ENCODE measurements at places on chromosomes 2 and 18.
A peak's percentile ranks its signal among the peaks of the same experiment; 100 is the strongest.

GRCh38 chr18:36366994-36367839, 69.7 kb downstream of the FHOD3 start:
- DNase-seq = no peak

DNA sequence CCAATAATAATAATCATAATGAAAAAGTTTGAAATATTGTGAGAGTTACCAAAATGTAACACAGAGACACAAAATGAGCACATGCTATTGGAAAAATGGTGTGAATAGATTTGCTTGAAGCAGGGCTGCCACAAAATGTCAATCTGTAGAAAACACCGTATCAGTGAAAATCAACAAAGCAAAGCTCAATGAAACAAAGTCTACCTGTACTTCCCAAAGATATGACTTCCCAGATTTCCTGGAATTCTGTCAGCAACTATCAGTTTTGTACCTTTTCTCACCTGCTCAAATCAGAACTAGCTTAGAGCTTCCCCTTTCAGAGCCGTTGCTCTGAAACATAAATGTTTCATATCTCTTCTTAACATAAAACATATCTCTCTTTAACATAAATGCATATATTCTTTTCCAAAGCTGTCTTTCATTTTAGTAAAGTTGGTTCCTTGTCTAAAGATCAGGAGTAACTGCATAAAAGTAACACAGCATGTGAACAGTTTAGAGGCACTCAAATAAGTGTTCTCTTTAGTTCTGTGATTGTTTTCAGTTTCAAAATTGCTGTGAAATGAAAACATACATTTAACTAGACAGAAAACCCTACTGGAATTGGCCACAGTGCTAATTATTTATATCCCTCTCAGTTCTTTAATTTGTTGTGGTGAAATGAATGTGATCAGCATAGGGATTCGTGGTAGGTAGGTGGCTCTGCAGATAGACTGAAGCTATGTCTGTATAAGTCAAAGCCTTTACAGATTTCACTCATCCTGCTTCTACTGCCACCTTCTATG, 262.5 kb downstream of the KCNJ3 start:
- DNase-seq = no peak

DNA sequence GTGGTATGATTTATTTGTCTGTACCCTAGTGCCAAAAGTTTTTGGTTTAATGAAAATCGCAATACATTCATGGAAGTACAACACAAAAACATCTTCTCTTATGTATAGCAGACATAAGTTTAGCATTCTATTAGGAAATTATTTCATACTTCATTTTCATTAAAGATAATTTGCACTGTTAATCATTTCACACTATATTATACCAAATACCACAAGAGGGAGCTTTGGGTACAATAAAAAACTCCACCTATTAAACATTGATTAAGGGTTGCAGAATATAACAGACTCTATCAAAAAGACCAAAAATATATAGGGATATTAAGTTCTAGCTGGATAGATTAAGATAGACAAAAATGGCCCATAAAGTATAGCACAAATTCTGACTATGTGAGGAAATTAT, 79.0 kb downstream of the SLC66A3 start:
- no peak for DNase-seq

DNA sequence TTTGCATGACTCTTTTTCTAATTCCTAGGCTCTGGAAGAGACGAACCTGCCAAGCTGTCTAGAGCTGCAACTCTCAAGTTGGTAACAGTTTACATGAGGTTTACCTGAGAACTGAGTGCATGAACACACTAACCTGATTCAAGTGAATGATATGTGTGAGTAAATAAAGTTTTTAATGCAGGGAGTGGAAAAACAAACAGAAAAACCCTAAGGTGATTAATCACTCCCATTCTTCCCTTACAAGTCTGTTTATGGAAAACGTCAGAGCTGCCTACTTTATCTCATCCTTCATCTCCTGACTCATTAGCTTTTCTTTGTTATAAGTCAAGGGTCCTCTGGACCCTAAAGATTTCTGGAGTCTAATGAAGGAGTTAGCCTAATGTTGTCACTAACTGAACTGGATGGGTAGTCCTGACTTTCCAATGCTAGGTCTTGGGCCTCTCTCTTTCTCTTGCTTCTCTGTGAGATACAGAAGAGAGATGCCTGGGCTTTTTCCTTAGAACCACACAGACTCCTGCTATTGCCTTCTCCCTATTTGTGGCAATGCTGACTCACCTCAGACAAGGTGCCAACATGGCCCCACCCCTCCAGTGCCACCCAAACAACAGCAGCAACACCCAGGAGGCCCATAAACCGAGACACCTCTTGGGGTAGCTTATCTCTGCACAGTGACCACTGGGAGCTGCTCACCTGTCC, 952.4 kb downstream of the EPHA4 start:
- DNase-seq = no peak

DNA sequence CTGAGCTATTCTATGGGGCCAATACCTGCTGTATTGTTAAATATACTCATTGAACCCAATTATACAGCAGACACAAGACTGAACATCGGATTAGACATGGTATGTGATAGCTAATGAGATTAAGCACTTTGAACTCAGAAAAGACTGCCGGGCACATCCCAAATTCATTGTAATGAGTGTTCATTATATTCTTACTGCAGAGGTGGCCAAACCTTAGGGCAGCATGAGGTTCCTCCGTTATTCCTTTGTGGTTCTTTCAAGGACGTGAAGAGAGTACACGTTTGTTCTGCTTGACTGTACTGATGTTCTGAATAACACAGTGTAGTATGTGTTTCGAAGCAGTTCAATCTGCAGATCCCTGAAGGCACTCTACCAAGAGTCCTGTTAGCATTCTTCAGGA, 78.4 kb downstream of the KIF5C start:
- DNase-seq = no peak

DNA sequence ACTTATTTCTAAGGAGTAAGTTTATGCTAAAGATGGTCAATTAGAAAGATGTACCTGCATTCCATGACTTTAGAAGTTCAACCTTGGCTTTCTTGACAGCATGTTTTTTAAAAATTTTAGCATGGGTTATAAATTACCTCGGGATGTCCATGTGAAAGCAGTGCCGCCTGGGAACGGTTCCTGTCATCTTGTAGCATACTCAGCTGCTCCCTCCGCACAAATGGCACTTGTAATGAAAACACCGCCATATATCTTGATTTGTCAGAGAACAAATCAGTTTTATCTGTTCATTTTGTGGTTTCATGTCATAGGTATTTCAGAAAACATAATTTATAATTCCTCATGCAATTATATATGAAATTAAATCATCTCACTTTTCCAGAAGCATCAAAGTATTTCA, 38.3 kb downstream of the SATB2 start:
- no peak for DNase-seq

GRCh38 chr2:218961229-218961628, 1.8 kb downstream of the CDK5R2 start:
- DNase-seq = no peak

DNA sequence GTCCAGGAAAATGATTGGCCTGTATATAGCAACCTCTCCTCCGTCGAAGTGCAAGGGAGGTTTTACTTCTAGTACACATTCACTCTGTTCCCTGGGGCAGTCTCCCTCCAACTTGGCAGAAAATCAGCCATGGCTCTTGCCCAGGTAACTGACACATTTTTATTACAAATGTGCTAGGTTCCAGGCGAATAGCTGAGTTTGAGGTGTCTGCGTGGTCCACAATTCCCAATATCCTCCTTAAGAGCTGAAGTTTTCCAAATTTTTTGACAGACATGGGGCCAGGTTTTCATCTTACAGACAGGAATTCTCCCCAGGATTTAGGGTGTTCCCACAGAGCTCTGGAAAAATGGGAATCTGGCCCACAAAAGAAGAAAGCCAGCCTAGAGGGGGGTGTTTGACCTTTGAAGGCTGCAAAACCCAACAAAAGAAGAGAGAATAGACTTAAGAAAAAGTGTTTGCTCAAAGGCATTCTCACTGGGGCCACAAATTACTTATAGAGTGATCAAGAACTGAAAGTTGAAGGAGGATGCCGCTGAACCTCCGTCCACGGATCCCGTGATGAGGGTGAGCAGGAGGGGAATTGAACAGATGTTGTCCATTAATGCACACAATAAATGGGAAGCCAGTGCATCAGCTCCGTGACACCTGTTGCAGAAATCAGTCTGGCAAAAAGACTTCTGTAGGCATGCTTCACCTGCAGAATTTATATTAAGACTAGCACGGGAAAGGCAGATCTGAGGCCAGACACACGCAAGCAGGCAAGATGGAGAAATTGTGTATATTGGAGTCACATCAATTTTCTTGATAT, 242.3 kb upstream of the COPS8 start:
- DNase-seq = peak; percentile 78

DNA sequence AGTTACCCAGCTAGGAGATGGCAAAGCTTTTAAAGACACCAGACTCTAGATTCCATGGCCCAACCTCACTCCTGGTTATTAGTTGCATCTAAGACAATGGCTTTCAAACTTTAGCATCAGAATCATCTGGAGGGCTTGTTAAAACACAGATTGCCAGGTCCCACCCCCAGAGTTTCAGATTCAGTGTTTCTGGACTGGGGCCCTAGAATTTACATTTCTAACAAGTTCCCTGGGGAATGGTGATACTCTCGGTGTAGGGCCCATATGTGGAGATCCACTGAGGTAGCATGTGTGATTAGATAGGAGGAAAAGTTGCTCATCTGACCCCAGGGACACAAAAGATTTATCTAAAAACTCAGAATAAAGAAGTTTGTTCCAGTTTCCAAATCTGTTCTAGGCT, 14.5 kb upstream of the TTR start:
- DNase-seq = no peak

DNA sequence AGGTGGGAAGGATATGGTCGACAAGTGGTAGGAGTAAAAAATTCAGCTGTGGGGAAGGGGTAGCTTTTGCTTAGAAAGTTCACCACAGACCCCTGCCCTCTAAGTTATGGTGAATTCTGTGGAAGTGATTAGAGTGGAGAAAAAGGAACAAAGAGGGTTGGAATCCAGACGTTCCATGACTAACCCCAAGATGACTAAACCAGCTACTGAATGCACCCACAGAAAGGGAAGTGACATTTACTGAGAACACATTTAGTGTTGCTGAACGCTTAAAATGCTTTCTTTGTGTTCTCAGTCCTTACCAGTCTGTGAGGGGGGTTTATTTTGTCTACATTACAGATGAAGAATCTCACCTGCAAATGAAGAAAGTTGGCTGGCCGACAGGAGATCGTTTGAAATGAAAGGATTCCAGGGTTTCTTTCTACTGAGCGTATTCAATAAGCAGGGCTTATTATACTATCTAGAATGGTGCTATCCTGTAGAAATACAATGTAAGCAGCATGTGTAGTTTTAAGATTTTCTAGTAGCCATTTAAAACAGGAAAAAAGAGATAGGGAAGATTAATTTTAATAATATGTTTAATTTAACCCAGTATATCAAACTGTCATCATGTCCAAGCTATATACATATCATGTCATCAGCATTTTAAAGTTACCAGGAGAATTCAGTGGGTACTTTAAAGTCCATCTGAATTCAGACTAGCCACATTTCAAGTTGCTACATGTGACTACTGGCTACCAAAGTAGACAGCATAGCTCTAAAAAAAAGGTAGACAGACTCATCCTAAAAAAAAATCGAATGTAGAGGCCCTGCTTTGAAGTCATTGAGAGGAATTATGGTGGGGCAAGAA, 60.1 kb downstream of the LIMS1 start:
- DNase-seq = no peak

GRCh38 chr2:197675246-197675645, at the start of gene RFTN2:
Gene RFTN2 (minus strand): TSS chr2:197675587. CDS start chr2:197675458, 129 bp downstream.
- DNase-seq = no peak

DNA sequence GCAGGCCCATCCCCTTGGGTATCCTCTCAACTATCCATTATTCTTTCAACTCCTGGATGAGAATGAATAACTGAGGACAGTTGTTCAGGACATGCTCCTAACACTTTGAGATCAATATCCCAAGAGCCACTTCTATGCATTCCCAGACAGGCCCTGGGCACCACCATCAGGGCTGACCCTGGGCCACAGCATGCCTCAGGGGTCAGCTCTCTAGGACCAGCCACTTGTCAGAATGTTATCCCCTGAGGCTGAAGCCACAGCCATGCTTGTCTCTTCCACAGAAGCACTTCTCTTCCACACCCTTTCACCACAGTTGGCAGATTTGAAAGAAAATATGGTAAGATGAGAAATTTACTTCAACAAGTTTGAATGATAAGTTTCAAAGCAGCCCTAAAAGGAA, 28.7 kb downstream of the SLC14A1 start:
- DNase-seq = no peak

GRCh38 chr2:197954328-197954727, 149.9 kb downstream of the PLCL1 start:
- no peak for DNase-seq

DNA sequence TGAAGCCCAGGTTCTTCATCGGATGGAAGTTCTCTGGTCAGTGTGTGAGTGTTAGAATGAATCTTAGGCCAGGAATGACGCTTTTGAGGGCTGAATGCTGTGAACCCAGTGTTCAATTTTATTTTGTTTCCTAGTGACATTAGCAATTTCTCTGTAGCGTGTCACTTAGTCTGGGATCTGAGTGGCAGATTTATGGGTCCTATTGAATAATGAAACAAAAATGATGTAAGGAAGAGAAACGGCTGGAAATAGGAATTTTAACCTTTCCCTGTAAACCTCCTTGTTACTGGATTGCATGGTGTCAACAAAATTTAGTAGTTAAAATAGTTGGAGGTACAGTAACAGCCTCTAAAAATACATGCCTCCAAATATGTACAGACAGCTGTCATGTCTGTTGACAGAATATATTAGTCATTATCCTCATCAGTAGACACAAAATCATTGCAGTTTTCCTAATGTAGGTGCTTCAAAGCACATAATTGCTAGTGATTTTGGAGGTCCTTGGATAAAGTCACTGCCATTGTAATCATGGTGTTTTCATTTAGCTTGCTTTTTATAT, 223.8 kb upstream of the SPRED2 start:
- DNase-seq = no peak

DNA sequence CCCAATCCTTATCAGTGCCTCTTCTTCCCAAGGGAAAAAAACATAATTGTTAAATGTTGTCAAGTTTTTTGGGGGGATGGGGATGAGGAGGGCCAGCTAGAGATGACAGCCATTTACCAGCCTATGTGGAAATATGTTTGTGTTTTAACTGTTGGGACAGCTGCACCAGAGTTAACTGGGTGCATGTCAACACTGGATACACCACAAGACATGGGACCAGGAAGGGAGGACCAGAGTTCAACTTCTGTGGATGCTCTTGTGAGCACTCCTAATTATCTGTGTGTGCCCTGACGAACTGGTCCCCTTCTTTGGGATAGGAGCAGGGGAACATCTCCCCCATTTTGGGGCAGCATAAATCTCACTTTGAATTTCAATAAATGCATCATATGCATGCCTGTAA, 66.1 kb upstream of the FZD5 start:
- DNase-seq = no peak

DNA sequence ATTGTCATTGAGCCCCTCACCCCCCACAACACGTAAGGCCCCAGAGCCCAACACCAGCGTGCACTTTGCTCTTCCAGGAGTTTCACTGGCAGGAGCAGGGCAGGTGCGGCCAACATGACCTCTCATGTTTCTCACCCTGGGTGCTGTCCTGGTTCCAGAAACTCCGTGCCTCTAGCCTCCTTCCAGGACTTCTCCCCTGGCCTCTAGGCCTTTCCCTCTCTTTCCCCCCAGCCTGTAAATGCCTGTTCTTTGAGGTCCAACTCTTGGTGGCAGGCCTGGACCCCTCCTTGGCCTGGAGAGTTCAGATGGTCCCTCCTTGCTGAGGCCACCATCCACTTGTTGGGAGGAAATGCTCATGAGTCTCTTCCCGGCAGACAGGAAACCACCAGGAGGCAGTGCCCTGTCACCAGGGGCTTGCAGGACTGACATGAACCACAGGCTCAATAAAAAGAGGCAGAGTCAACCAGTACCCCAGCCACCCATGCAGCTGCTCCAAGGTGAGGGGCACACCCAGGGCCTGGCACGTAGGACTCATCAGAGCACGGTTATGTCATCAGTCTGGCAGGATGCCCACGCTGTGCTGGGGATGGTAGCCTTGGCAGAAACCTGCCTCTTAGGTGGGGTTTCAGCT, 1.5 kb downstream of the MALL start:
- no peak for DNase-seq

Data from right hindlimb (tissue), 1 donor.